ENCODE measurements at places on chromosomes 16 and 17.

GRCh38 chr17:68909066-68909465, 46.1 kb downstream of the ABCA8 start:
- no peak for DNase-seq

DNA sequence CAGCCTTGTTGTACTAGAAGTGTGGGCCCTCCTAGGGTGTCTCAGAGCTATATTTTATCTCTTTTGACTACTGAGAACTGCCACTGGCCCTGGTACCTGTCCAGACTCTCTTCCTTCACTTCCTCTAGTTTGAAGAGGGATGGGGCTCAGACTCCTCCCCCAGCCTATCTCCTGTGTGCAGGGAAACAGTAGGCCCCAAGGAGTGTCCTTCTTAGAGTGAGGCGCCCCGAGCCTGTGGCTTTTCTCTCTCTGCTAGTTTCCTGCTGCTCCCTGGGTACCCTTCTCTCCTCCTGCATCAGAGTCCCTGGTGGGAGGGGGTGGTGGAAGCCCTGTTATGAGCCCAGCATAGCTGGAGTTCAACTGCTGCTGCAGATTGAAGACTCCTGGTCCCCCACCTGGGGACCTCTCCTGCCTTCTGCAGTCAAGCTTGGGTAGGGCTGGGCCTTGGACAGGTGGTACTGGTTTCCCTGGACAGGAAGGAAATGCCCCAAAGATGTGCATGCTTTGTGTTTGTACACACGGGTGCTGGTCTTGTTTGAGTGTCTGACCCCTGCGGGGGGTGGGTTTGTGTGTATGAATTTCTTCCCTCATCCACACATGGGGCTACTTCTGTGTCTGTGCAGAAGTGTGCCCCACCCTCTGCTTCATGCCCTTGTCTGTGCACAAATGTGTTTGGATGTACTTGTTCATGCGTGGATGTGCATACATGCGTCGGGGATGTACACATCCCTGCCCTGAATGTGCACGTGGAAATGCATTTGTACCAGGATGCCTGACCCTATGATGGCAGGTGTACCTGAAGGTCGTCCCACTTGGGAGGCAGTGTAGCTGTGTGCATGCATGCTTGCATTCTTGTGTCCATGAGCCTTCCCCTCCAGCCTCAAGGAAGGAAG, 6.9 kb downstream of the RARA start:
- DNase-seq: peak; percentile 32

DNA sequence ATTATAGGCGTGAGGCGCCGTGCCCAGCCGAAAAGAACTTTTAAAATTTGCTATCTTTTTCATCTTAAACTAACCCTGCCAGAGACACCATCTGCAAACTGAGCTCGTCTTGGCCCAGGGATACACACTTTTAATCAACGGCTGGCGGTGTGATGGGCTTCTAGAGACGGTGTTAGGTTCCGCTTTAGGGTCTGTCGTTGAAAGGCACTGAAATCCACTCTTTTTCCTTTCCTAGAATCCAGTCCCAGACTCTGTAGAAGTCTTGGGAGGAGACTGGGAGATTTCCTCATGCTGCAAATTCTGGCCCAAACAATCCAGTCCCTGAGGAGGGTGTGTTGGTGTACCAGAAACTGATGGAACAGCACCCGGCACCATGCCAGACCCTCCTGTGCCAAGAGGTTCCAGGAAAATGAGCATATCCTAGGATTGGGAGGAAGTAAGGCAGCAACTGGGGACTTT, 52.0 kb upstream of the TEX2 start:
- no peak for DNase-seq

DNA sequence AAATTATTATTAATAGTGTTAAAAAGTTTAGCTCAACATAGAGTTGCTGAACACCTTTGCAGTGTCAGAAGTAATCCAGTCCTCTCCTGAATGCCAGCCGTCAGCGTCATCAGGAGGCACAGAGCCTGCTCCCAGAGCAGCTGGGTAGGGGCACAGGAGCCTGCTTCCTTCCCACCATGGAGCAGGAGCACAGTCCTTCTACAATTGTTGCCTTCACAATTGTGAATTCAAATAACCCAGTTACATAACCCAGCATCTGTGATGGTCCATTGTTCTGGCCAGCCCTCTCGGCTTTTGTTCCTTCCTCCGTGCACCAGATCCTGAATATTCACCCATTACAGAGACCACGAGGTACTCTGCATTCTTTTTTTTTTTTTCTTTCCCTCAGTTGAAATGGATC, 393.9 kb upstream of the MAF start:
- DNase-seq: no peak

- DNase-seq: no peak
Measured at GRCh38 chr16:75927810-75928209, 201.5 kb upstream of the CPHXL start.

GRCh38 chr16:53121661-53122060, 66.9 kb downstream of the CHD9 start:
- DNase-seq: no peak

DNA sequence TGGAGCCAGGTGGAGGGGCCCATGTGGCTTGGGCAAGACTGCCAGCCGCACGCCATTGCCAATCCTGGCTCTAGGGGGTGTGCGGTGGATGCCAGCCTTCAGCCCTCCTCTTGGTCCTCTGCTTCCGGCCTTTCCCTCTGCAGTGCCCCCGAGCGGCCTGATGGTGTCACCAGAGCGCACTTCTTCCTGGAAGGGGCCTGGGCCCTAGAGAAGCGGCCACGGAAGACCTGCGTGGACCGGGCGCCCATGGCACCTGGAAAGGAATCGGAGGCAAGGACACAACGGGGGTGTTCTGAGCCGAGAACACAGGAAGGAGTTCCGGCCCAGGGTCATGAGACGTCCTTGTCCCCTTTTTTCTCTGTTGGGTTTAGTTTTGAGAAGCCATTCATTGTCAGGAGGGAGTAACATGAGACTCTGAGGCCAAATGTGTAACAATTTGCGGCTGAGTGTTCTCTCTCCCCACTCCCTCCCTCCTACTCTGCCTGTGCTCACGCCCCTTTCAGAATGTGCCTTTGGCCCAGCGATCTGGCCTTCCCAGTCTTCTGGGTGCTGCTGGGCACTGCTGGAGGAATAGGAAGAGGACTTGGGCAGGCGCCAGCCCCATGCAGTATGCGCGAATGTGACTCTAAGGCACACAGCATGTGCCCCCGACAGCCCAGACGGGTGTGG, 92.8 kb downstream of the IRX3 start:
- DNase-seq: peak; percentile 61

DNA sequence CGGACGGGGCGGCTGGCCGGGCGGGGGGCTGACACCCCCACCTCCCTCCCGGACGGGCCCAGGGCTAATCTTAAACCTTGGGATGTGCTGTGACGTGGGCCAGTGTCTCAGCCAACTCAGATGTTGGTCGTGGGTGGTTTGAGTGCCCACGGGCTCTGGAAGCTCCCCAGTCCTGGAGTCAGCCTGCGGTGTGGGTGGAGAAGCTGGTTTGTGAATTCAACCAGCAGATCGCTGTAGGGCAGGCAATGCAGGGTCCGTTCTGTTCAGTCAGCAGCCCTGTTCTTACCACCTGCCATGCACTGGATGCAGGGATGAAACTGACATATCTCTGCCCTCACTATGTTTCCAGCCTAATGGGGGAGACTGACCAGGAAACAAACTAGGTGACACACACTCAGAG, 8.0 kb upstream of the ZNF500 start:
- no peak for DNase-seq

GRCh38 chr17:47204722-47205418, 4.3 kb upstream of the MYL4 start:
- DNase-seq: peak; percentile 66

DNA sequence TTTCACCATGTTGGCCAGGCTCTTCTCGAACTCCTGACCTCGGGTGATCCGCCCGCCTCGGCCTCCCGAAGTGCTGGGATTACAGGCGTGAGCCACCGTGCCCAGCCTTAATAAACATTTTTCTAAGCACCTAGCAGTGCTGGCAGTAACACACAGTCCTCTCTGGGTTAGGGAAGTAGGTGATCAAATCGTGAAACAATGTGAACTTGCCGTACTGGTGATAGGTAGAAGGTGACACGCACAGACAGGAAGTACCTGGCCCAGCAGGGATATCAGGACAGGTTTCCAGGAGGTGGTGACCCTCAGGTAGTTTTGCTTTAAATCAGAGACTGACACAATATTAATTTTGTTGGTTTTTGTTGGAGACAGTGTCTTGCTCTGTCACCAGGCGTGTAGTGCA, 4.5 kb downstream of the PLD2 start:
- DNase-seq: no peak

- no peak for DNase-seq
Measured at GRCh38 chr17:2064147-2064489, 9.2 kb downstream of the HIC1 start.

GRCh38 chr16:11029948-11030347, 85.6 kb downstream of the CLEC16A start:
- no peak for DNase-seq

DNA sequence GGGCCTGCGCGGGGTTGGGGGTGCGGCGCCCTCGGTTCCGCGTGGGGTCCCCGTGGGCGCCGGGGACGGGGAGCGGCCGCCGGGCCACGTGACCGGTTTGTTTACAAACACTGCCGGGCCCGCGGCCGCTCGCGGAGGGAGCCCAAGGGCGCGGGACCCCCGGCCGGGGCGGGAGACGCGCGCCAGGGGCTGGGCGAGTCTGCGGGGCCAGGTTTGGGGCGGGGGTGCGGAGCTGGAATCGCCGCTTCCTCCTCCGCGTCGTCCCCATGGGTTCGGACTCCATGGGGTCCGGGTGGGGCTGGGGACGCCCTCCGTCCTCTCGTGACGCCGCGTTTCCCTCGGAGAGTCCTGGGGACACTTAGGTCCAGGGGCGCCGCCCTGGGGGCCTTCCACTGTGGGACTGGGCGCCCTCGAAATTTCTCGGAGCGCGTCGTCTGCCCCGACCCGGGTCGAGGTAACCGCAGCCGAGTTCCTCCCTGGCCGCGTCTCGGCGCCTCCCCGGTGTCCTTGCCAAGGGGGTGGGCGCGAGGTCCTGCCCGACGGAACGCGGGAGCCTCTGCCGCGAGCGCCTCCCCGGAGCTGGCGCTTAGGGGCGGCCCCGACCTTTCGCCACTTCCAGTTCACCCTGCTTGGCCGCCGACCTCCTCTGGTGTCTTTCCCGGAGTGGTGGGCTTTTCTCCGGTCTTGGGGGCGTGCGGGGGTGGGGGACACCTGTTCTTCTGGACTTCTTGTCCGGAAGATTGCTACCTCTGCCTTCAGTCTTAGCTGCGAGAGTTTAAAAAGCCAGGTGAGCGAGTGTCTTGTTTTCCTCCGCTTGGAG, 684 bp downstream of the YPEL2 start:
- DNase-seq: no peak

DNA sequence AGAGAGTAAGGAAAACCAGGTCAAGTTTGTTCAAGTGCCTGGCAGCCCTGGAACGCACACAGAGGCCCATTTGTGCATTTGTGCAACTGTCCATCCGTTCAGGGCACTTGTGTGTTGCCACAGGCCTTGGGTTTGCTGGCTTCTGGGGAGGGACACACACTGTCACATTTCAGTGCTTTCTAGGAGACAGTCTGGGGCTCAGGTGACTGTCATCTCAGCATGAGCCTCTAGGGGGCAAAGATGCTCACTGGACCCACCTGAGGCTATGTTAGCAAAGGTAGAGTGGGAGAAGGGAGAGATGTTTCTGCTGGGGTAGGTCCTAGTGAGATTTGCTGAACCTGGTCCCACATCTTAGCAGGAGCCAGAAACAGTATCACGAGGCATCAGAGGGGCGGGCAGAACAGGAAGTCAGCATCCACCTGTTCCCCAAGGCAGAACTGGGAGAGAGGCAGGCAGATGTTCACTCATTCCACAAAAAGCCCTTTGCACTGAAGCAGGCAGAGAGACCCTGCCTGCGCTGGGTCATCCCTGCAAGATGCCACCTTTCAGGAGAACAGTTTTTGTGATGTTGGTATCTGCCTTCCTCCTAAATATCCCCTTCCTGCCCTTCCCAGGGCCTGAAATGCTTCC, 48.5 kb downstream of the RAI1 start:
- DNase-seq: peak; percentile 64

- no peak for DNase-seq
Measured at GRCh38 chr16:12462426-12463280, 341.0 kb downstream of the CPPED1 start.

GRCh38 chr16:9099131-9099625, 7.7 kb downstream of the HAPSTR1 start:
- peak; percentile 59 for DNase-seq

DNA sequence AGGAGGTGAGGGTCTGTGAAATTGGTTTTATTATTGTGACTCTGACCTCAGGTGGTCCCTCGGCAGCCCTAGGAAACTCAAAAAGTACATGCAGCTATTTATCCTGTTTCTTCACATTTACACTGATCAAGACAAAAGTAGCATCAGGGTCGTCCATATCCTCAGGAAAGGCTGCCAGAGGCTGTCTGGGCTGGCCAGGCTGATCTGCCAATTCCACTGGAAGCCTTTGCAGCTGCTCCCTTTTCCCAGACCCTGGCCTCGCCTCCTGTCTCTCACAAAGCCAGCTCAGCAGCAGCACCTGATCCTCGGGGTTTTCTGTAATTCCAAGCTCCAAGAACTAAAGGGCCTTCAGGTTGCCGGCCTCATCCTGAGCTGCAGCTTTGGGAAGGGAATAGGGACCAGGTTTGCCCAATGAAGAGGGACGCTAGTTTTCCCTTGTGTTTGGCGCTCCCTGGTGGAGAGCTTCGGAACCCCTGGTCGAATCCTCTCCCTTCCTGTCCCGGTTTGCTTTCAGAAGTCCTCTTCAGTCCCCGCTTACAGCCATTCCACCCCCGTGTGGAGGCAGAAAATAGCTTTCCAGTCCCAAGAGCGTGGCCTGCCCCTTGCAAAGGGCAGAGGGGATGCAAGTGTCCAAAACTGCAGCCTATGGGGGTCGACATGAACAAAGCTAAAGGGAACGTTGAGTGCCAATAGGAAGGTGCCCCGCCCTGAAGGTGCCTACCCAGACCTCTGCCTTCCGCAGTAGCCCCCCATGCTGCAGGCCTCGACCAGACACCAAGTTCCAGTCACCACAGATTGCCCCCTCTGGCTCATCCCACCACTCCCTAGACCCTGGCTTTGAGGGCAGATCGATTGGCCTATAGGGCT, 13.4 kb downstream of the MFSD6L start:
- DNase-seq: peak; percentile 58

GRCh38 chr17:44642834-44643233, 13.4 kb upstream of the MEIOC start:
- DNase-seq: no peak

GRCh38 chr17:57913575-57914272, 41.5 kb downstream of the CUEDC1 start:
- no peak for DNase-seq
